NCI-H1417 treated with DMSO at 0.1 percent for 48 hours (cell line): ENCODE measurements at places on chromosomes 3 and 15.

DNA sequence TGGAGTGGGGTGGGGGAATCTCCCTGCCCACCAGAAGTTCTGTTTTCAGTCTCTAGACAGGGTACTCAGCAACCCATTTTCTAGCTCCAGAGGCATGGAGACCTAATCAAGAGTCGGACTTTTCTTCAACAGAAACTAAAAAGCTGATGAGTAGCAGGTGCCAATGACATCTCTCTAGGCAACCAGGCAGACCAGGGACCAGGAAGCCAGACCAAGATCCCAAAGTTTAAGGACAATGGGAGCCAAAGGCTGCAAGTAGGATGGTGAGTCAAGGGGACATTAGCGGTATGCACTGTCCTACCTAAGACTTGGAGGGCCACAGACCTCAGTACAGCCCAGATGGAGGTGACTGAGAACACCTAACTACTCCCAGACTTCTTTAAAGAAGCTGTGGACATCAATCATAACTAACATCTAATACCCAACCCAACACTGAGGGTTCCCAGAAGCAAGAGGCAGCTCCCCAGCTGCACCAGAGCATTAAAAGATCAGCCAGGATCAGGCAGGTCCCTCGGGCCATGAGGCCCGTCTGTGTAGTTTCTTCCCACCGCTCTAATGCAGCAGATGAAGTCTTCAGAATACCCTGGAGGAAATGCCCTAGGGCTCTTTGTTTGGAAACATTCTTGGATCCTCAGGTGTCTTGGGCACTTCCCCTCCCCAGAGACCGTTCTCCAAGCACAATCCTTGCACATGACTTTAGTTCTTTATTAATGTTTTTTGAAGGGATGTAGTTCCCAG, 979 bp downstream of the CCDC71 start:
- DNase-seq, result no peak

GRCh38 chr3:86147119-86147518, 843.8 kb downstream of the VGLL3 start:
- DNase-seq, result no peak

DNA sequence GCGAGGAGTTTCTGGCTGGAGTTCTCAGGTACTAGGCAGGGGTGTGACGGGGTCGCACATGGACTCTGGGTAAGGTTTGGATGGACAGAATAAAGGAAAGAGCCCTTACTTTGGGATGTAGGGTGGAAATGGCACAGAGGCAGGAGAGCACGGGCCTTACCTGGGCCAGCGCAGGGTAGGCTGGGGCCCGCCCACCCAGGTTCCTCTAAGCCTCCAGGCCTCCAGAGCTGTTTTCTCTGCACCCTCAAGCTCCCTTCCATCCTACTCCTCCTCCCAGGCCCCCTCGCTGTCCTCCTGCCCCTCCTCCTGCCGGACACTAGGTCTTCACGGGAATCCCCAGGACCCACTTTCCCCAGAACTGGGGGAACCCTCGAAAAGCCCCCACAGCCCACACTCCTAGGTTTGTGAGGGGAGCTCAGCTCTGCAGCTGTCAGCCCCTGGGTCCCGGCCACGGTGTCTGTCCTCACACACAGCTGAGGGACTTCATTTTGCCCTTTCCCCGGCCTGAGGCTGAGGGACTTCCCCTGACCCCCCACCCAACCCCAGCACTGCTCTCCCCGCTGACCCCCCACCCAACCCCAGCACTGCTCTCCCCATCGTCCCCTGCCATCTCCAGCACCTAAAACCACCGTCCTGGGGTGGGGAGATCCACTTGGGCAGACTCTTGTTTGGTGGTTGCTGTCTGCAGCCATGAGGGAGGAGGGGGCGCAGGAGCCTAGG, 53.0 kb upstream of the PCSK6 start:
- DNase-seq, result no peak

DNA sequence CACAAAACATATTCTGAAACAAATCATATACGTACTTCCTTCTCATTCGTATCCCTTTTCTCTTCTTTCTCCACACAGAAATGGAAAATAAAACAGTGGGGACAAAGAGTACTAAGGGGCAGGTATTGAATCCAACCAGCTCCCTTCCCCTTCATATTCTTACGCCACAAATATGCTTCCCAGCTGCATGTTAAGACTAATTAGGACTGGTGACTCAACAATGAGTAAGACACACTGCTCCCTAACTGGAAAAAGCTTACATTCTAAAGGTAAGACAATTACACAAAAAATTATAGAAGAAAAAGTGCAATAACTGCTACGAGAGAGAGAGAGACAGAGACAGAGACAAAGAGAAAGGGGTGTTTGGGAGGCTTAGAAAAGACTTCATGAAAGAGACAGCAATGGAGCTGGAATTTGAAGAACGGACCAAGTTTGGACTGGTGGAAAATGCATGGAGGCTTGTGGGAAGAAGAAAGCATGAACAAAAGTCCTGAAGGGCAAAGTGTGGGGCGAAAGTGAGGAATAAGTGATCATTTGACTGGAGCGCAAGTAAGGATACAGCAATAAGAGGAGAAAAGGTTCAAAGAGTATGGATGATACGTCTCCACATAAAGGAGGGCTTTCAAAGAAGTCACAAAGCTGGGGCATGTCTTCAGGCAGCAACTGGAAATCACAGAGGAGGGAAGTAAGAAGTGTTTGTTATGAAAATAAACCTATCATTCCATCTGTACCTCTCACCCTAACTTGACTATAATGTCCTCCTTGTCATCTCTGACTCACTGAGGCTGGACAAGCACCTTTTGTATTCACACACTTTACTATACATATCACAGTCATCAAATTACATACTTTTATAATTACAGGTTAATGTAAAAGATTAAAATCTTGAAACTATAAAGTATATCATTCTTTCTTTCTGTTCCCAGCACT, 49.2 kb downstream of the RYK start:
- DNase-seq, result no peak

DNA sequence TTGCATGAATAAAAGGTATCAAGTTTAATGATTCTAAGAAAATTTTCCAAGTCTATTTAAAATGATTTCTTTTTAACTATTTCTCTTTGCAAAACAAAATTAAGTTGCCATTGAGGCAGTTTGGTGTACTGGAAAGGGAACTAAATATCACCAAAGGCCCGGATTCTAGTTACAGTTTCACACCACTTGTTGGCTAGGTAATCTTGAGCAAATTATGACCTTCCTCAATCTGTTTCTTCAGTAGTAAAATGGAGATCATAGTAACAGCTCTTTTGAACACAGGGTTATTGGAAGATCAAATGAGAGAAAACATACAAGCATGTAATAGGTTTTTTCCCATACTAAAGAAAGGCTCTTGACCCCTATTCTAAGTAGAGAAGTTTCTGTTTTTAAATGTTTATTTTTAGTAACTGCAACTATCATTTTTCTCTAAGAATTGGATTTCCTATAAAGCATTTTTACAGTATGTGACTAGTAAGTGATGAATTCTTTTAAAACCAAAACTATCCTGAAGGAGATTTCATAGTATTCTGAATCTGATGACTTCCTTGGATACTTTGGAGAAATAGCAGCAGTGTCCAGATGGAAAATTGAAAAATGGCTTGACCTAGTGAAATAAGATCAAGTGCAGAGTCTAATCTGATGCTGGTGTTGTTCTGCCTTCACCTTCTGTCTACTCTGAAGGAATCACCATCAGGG, 15.7 kb downstream of the SCAANT1 start:
- no peak for DNase-seq

DNA sequence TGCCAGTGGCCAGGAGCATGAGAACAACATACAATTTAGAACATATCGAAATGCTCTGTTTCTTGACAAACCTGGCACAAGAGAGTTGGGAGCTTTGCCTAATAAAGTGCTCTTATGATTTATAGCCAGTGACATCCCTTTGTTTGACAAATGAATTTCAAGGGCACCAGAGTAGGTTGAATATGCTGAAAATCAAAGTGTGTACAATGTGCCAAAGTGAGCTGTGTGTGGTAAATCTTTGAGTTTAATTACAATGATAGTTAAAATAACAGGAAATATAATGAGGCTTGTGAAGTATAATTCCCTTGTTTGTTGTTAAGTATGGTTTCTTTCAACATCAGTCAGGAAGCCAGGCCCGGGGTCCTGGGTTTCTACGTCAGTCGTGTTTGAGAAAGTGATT, 211.9 kb downstream of the EBLN2 start:
- DNase-seq, result no peak

DNA sequence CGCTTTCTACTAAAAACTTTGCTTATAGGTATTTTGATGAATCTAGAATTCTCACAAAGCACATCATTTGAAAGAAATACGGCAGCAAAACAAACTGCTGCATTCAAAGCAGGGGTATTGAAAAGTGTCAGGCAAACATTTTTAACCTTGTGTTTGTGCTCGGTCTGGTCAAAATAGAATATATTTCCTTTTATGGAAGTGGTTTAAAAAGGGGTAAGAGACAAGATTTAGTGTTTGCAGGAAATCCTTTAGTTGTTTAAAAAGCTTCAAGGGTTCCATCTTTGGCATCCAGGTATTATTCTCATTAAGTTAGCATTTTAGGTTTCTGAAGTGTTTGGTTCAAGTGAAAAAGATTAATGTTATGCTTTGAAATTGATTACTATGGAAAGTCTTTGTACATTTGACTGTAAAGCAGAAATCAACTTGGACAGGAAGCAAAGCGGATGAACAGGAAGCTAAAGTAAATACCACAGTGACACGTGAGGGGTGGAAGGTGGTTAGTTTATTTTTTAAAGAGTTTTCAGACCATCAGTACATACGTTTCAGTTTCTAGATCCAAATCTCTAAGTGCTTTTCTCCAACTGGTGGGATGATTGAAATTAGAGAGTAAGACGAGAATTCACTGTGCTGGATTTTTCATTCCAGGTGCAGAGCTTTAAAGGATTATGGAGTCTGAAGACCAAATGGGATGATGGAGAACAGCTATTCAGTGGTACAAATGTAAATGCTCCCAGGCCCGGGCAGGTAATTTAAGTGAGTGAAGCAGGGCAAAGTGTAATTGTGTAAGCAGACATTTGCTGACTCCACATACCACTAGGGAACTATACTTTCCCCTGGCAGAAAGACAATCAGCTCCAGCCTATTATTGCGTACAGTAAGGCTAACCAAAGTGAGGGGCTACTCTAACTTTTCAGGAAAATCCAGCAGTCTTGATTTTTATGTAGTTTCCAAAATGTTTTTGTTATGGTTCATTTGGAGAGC, 341.8 kb upstream of the TBL1XR1 start:
- no peak for DNase-seq

- DNase-seq, result no peak
Observed at GRCh38 chr3:61858054-61858453, 296.7 kb downstream of the PTPRG start.

DNA sequence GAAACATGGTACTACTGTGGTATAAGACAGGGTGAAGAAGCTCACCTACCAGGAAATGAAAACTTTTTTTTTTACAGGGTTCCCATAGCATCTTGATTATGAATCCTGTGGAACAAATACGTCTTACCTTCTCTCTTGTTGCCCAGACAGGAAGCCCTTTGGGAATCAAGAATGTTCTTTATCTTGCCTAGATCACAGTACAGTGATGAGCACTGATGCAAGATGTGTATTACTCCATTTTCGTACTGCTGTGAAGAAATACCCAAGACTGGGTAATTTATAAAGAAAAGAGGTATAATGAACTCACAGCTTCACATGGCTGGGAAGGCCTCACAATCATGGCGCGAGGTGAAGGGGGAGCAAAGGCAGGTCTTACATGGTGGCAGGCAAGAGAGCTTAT, 281.3 kb downstream of the UBE2E2 start:
- DNase-seq, result no peak

DNA sequence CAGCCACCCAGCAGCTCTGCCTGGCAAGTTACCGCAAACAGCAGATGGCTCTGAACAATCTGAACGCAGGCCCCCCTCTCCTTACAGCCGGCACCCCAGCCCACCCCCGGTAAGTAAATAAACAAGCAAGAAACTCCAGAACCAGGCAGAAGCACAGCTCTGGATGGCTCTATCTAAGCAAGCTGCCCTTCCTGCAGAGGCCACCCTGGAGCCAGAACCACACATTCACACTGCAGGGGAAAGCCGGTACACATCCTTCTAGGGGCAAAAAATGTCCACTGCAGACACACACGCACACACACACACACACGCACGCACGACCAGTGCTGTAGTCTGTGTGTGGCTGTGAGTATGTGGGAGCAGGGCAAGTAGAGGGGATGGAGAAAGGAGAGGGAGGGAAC, 63.9 kb downstream of the ADCY5 start:
- DNase-seq, result no peak

GRCh38 chr15:85636351-85636750, 158.4 kb downstream of the KLHL25 start:
- DNase-seq, result no peak

DNA sequence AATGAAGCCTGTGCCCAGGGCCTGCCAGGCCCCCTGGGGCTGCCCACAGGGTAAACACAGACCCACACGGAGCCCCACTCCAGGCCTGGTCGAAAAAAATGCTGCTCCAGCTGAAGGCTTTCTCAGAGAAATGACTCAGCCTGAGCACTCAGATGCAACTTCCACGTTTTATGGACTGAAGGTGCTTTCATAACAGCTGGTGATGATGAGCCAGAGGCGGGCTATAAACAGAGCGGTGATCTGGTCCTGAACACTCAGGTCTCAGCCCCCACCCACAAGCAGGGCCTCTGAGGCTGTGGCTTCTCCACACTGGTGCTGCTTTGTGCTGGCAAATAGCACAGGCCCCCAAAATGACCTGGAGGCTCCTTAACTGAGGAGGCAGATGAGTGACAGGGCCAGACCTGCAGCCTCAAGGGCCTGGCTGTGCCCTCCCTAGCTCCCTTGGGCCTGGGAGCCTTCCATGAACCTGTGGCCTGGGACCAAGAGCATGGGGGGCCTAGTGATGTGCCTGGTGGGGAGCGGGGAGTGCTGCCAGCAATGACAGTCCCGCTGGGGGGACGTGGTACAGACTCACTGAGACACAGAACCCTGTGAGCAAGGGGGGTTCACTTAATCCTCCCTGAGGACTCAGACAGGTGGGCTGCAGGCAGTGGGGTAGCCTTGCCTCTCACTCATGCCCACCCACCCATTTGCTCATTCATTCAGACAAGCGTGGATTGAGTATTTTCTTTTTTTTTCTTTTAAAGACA, 23.0 kb upstream of the FURIN start:
- no peak for DNase-seq

DNA sequence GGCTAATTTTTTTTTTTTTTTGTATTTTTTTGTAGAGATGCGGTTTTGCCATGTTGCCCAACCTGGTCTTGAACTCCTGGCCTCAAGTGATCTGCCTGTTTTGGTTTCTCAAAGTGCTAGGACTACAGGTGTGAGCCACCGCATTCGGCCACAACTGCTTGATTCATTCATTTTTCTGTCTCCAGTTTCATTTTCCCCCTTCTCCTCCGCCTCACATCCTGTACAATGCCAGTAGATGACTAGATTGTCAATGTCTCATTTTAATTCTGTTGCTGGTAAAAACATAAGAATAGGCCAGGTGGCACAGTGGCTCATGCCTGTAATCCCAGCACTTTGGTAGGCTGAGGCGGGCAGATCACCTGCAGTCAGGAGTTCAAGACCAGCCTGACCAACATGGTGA, 12.0 kb upstream of the ZNF592 start:
- DNase-seq, result no peak

DNA sequence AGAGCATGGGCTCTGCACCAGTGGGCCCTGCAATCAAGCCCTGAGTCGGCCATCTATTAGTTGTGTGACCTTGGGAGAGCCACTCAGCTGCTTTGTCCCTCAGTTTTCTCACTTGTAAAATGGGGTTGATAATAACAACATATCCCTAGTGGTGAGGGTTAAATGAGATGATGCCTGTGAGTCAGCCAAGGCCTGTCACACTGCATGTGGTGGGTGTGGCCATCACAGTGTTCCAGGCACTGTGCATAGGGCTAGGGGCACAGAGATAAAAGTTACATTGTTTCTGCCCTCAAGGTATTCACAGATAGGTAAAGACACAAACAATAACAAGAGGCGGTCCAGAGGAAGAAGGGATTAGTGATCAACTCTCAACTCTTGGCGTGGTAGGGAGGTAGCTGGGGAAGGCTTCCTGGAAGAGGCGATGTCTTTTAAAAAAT, 19.5 kb downstream of the SMAD6 start:
- DNase-seq, result no peak
